ENCODE measurements at places on chromosomes 4 and X. TPM values are rescaled to one million over a fixed set of nuclear protein-coding genes. Genes with fewer than 3 reads are reported as not detected.

DNA sequence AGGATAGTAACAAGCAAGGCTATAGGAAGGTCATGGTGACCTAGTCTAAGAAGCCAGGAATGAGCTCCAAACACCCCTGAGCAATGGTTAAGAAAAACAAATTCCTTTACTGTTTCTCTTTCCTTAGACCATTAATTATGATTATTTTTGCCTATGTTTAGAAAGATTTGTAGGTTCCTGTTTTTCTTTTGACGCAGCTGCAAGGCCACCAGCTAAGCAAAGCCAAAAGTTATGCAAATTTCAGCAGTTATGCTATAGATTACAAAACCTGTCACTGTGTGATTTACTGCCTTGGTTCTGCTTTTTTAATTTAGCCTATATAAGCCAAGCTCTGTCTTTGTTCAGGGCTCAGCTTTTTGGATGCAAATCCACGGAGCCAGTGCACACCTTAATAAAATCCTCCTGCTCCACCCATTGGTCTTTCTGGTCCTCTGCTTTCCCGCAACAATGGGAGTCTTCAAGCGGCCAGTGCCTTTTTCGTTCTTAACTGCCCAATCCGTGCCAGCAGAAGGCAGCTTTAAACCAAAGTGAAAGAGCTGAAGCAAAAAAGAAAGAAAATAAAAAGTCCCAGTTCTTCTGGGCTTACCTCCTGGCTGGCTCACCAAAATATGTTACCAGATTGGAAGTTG lies 1.4 kb upstream of the CEP135 start:
- peaks cover 22% of the 10 kb centered on the region for H3K4me1 ChIP-seq
- peaks cover 3% of the 10 kb centered on the region for H3K36me3 ChIP-seq
- no peaks in the 10 kb centered on the region for H3K27me3 ChIP-seq
- H3K27ac ChIP-seq: peak overlapping the region; percentile 82
- H3K4me3 ChIP-seq: peak overlapping the region; percentile 83

DNA sequence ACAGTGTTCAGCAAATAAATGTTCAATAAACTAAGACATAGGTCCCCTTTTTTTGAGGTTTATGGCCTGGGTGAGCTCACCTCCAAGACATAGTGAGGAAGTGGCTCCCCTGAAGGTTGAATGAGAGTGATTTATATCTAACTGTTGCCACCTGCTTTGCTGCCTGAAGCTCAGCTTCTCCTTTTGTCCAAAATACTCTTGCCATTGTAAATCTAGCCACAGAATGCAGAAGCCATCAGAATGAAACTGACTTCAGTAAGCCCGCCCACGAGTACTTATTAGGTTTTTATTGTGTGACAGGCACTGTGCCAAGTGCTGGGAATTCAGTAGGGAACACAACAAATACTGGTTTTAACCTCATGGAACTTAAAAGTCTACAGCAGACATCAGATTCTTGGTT lies 18.0 kb downstream of the SPINK2 start:
- no peak for DNase-seq
- peaks cover 31% of the 10 kb centered on the region for H3K4me1 ChIP-seq
- H3K27me3 ChIP-seq: peaks cover 6% of the 10 kb centered on the region

DNA sequence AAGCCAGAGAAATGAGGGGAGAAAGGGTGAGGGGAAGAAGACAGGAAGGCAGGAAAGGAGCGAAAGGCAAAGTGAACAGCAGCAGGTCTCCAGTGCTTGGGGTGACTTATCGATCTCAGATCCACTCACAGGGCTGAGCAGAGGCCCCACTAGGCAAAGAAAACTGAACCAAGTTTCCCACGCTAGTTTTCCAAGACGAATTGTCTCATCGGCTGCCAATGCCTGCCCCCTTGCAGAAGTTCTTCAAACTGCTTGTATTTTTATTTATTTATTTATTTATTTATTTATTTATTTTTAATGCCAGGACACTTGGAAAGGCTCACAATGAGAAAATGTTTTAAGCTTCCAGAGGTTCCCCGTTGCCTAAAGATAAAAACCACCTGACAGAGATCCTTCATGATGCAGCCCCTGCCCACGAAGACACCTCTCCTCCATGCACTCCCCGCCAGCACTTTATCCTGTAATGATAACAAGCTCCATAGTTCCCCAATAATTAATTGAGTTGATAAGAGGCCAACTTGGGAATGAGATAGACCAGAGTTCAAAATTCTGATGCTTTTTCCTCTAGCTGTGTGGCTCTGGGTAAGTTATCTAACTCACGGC lies 43.2 kb downstream of the QDPR start:
- no peaks in the 10 kb centered on the region for H3K36me3 ChIP-seq
- H3K27me3 ChIP-seq: no peaks in the 10 kb centered on the region
- H3K27ac ChIP-seq: no peak overlapping the region
- H3K4me1 ChIP-seq: no peaks in the 10 kb centered on the region

DNA sequence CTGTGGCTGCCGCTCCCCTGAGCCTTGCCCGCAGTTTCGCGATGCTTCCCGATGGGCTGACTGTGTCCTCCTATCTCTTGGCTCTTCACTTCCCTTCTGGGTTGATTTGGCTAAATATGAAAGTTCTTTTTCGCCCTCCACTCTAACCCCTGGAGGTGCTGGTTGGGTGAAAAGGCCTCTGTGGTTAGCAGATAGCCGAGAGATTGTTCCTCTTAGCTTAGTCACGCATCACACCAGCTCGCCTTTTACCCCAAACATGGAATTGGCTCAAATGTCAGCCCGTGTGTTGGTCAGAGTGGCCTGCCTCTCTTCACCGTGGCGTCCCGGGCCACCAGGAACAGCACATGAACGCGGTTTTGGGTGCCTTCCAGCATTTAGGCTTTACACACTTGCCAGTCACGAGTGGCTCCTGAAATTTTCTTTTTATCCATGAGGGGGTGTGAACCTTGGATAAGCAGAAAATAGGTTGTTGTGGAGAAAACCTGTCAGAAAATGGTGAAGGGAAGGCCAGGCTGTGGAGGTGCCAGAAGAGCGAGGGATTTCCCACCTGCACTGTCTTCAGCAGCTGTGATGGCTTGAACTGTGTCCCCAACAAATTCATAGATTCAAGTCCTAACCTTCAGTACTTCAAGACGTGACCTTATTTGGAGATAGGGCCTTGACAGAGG lies 8.9 kb downstream of the CLCN4 start:
- H3K4me1 ChIP-seq: peaks cover 8% of the 10 kb centered on the region
- H3K36me3 ChIP-seq: no peaks in the 10 kb centered on the region
- no peak overlapping the region for H3K27ac ChIP-seq
- no peak overlapping the region for H3K4me3 ChIP-seq
- DNase-seq: no peak
- peaks cover 10% of the 10 kb centered on the region for H3K27me3 ChIP-seq

GRCh38 chr4:4521136-4521535 lies 20.7 kb downstream of the STX18 start:
- H3K36me3 ChIP-seq: peaks cover 9% of the 10 kb centered on the region
- H3K27me3 ChIP-seq: no peaks in the 10 kb centered on the region
- no peak overlapping the region for H3K4me3 ChIP-seq
- no peak for DNase-seq
- peaks cover 22% of the 10 kb centered on the region for H3K4me1 ChIP-seq
- peak overlapping the region; percentile 14 for H3K27ac ChIP-seq

GRCh38 chrX:103356858-103357257 lies 552 bp downstream of the TCEAL9 start:
- no peaks in the 10 kb centered on the region for H3K36me3 ChIP-seq
- DNase-seq: no peak
- H3K4me3 ChIP-seq: peak overlapping the region; percentile 84
- H3K27me3 ChIP-seq: peaks cover 5% of the 10 kb centered on the region

DNA sequence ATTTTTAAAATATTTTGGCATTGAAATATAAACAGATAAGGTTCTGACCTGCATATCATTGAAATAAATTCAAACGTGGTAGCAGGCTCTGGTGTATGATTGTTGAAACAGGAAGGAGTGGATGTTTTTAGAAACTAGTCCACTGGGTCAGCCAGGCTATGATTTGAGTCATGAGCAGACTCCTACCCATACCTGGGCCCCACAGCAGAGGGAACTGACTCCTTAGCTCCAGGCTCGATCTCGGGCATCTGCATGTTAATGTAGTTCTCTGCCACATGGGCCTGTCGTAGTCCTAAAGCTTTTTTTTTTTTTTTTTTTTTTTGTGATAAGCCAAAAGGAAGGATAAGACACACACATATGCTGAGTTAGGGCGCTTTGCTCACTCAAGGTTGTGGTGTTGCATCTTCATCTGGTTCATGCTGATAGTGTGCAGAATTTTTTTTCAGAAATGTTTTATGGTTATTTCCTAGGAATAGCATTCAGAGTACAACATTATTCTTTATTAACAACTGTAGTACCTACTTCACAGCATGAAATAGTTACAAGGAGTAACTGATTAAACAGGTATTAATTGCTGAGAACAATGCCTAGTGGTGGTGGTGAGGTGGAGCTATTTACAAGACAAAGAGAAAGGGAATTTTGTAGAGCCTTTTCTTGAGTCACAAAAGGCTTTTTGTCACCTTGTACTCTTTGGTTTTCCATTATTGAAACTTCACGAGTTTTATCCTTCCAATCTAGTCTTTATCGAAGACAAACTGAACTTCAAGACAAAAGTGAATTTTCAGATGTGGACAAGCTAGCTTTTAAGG lies 27.3 kb downstream of the OFD1 start:
- H3K4me1 ChIP-seq: no peaks in the 10 kb centered on the region
- no peaks in the 10 kb centered on the region for H3K27me3 ChIP-seq
- H3K4me3 ChIP-seq: no peak overlapping the region

- no peak overlapping the region for H3K27ac ChIP-seq
- no peaks in the 10 kb centered on the region for H3K36me3 ChIP-seq
- no peak overlapping the region for H3K4me3 ChIP-seq
Measured at GRCh38 chr4:168794881-168795280, 215.2 kb downstream of the CBR4 start.

- H3K36me3 ChIP-seq: no peaks in the 10 kb centered on the region
- DNase-seq: no peak
- H3K27ac ChIP-seq: no peak overlapping the region
- no peaks in the 10 kb centered on the region for H3K4me1 ChIP-seq
- H3K4me3 ChIP-seq: no peak overlapping the region
Measured at GRCh38 chr4:3257556-3258482, 8.9 kb downstream of the MSANTD1 start.

DNA sequence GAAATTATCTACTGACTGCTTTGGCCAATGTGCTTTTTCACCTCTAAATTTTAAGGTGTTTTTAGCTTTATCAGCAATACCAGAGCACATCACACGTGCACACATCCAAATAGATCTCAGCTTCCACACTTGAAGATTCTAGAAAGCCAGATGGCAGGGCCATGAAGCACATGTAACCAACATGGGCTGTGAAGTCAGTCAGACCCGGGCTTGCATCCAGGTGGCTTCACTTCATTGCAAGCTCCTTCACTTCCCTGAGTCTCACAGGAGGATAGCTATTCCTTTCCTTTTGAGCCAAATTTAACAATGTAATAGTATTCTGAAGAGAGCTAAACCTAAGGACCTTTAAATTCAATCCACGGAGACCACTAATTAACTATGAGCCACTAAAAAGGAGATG lies 86.5 kb downstream of the SH3RF1 start:
- no peak overlapping the region for H3K27ac ChIP-seq
- DNase-seq: no peak
- no peaks in the 10 kb centered on the region for H3K4me1 ChIP-seq
- H3K4me3 ChIP-seq: no peak overlapping the region

GRCh38 chr4:8023696-8024033 lies 84.0 kb upstream of the AFAP1 start:
- H3K27ac ChIP-seq: no peak overlapping the region
- peaks cover 8% of the 10 kb centered on the region for H3K27me3 ChIP-seq
- no peak overlapping the region for H3K4me3 ChIP-seq
- no peak for DNase-seq
- no peaks in the 10 kb centered on the region for H3K36me3 ChIP-seq

DNA sequence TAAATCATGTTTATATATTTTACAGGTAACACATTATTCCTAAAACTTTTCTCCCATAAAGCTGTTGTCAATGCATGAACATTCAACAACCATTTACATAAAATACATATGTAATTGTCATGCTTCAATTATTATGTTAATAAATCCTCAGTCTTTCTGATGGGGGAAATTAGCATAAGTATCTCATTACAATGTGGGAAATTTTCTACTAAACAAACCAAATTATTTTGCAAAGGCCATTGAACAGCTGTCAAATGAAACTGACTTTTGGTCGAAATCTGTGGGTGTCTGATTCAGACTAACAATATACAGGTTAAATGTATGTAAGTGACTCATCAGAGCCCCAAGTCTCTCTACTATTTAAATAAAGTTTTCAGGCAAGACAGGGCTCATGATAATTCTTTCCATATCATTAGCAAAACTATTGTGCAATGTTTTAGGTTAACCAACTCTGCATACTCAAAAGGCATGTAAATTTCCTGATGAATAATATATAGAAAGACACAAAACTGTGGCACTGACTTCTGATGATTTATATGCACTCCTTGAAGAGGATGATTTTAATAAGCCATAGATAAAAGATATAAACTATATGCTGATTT lies 795.3 kb upstream of the AADAT start:
- H3K4me3 ChIP-seq: no peak overlapping the region
- H3K27me3 ChIP-seq: no peaks in the 10 kb centered on the region
- no peaks in the 10 kb centered on the region for H3K4me1 ChIP-seq
- no peak for DNase-seq
- H3K36me3 ChIP-seq: no peaks in the 10 kb centered on the region

GRCh38 chr4:81356621-81357020 lies 115.1 kb downstream of the RASGEF1B start:
- DNase-seq: no peak
- no peak overlapping the region for H3K4me3 ChIP-seq
- peaks cover 17% of the 10 kb centered on the region for H3K27me3 ChIP-seq

DNA sequence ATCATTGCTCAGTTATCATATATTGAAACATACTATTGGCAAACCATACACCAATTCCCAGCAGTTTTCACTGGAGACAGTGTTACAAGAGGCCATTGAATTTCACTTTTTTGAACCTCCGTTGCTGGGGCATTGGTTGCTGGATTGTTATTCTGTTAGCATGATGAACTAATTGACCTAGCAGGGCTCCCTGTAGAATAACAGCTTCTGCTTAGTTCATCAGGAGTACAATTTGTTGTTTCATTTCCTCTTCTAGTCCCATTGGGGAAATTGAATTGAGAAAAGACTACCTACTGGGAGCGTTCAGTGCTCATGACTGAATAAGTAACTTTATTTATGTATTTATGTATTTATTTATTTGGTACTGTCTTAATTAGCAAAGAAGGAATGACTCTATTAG lies 151.6 kb downstream of the SLIT2 start:
- H3K27me3 ChIP-seq: peaks cover 2% of the 10 kb centered on the region
- H3K4me1 ChIP-seq: no peaks in the 10 kb centered on the region
- no peak overlapping the region for H3K27ac ChIP-seq
- no peak for DNase-seq
- H3K36me3 ChIP-seq: no peaks in the 10 kb centered on the region

The ABCG2 gene
- total RNA-seq: 0.67 TPM

The AMBN gene
- not detected for total RNA-seq

The GABRG1 gene
- total RNA-seq: not detected

The NOX1 gene
- not detected for total RNA-seq

The AKAP14 gene
- total RNA-seq: not detected

The MTMR8 gene
- 3.5 TPM for total RNA-seq

The CFAP99 gene
- 0.11 TPM for total RNA-seq

The MYOZ2 gene
- total RNA-seq: not detected

The CLIC2 gene
- total RNA-seq: 1.3 TPM

The TTC29 gene
- total RNA-seq: not detected
